ENCODE measurements at places on chromosomes 16 and 17.

- no peak for DNase-seq
These were observed 258.6 kb downstream of the CBLN1 start for GRCh38 chr16:49023050-49023449.

GRCh38 chr16:27322858-27323780 is 9.3 kb downstream of the IL4R start:
- DNase-seq, result no peak

GRCh38 chr16:19809693-19810092 is 75.0 kb downstream of the GPRC5B start:
- DNase-seq, result no peak

DNA sequence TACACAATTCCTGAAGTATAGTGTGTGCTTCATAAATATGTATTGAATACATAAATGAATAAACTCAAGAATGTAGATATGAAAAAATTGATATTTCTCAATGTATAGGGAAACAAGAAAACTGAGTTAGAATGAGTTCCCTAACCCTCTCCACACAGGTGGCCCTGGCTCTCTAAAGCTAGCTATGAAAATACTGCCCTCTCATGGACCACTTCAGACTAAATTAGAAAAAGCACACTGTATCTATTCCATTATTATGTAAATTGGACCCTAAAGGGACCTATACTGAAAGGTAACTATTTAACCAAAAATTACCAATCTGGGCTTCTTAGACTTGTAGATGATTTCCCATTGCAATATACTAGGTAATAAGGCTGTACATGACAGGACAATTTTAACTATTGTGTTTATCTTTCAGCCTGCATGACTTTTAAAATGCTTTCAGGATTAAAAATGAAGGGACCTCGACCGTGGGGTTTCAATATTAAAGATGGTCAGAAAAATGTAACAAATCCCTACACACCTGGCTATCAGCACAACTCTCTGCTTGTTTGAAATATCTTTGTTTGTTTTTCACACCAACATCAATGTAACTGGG is 672.5 kb upstream of the KIF2B start:
- DNase-seq, result no peak

DNA sequence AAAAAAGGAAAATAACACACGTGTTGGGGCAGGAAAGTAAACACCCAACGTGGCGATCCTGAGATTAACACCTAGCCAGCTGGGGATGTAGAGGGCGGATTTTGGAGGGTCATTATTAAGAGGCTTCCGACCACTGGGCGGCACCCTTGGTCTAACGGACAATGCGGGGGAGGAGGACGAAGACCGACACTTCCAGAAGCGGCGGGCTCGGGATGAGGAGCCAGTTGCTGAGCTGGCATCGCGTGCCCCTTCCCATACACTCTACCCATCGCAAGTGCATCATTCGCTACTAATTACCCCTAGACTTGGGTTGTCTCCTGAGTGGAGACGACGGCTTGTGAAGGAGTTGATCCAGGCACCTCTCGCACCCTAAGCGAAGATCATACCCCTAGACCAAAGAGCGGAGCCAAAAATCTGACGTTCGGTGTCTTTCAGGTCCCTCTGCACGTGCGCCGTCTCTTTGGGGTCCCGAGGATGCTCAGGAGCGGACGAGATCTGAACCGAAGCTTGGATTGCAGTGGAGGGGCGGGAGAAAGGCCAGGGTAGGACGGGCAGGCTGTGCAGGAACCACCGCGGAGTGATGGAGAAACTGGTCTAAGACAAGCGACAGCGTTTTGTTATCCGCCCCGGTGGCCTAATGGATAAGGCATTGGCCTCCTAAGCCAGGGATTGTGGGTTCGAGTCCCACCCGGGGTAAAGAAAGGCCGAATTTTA is 17.6 kb downstream of the ZNF213 start:
- DNase-seq, result peak; percentile 57

- DNase-seq, result no peak
These were observed 14.9 kb downstream of the FAM222B start for GRCh38 chr17:28827672-28828071.

GRCh38 chr16:84511180-84511800 is 6.8 kb upstream of the MEAK7 start:
- DNase-seq, result peak; percentile 91

- no peak for DNase-seq
These were observed 176.0 kb upstream of the RPL38 start for GRCh38 chr17:74027444-74027843.

GRCh38 chr17:31508288-31509094 is 117.0 kb downstream of the RAB11FIP4 start:
- peak; percentile 58 for DNase-seq

DNA sequence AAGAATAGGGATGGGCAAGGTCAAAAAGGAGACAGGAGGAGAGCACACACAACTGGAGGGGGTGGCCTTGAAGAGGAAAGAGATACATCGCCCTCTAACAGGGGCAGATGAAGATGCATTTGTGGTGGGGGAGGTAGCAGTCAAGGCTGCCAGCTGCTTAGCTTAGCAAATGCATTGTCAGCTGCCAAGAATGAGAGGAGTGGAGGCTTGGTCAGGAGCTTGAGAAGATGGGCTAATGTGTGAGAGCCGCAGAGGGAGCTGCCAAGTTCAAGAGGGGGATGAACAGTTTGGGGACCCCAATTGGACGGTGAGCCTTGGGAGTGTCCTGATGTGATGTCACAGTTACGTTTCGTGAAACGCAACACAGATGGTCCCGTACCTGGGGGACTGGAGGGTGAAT is 28.9 kb upstream of the GNA13 start:
- DNase-seq, result no peak

DNA sequence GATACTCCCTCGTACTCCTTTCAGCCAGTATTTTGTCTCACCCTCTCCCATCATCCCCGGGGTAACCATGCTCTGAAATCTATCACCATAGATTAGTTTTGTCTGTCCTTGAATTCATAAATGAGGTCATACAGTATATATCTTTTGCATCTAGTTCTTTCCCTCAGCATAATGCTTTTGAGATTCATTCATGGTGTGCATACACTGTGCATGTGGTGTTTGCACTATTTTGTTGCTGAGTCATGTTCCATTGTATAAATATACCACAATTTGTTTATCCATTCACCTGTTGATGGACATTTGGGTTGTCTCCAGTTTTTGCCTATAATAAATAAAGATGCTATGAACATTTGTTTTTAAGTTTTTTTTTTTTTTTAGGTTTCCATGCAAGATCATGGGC is 34.2 kb upstream of the NLRP1 start:
- DNase-seq, result no peak

DNA sequence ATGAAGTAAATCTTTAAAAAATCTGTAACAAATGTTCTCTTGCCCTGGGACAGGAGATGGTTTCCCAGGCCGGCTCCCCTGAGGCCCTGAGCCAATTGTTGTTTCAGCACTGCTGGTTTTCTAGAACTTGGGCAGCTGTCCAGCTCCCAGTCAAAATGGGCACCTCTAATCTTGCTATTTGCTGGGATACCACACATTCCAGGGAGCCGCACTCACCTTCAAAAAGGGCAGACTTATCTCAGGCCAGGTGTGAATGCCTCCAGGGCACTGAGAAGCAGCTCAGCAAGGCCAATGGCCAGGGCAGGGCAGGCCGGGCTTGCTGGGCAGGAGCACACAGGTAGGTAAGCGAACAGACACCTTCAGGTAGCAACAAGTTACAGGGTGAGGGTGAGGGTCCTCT is 24.4 kb downstream of the TRIM16 start:
- no peak for DNase-seq

GRCh38 chr17:58507123-58507634 is 7.3 kb downstream of the MTMR4 start:
- DNase-seq, result no peak

- peak; percentile 10 for DNase-seq
These were observed 878 bp downstream of the TAOK1 start for GRCh38 chr17:29390851-29391631.

- no peak for DNase-seq
These were observed 19.9 kb downstream of the TBX2 start for GRCh38 chr17:61419496-61420046.

DNA sequence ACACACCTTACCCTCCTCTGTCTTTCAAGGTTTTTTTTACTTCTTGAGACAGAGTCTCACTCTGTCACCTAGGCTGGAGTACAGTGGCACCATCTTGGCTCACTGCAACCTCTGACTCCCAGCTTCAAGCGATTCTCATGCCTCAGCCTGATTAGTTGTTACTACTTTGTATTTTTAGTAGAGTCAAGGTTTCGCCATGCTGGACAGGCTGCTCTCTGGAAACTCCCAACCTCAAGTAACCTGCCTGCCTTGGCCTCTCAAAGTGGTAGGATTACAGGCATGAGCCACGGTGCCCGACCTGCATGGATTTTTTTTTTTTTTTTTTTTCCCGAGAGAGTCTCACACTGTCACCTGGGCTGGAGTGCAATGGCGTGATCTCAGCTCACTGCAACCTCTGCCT is 273.2 kb downstream of the RBFOX1 start:
- DNase-seq, result no peak

GRCh38 chr17:2212400-2212981 is 91.1 kb downstream of the SMG6 start:
- no peak for DNase-seq

DNA sequence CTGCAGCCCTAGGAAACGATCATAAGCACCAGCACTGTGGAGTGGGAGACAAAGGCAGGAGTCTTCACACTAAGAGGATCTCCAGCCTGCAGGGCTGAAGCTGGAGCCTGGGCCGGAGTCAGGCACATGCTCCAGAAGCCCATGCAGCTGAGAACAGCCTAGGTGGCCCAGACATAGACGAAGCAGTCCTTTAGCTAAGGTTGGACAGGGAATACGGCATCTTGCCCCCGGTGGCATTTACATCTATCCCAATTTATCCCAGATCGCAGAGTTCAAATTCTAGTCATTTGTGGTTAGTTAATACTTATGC is 13.9 kb downstream of the TSPOAP1 start:
- no peak for DNase-seq

DNA sequence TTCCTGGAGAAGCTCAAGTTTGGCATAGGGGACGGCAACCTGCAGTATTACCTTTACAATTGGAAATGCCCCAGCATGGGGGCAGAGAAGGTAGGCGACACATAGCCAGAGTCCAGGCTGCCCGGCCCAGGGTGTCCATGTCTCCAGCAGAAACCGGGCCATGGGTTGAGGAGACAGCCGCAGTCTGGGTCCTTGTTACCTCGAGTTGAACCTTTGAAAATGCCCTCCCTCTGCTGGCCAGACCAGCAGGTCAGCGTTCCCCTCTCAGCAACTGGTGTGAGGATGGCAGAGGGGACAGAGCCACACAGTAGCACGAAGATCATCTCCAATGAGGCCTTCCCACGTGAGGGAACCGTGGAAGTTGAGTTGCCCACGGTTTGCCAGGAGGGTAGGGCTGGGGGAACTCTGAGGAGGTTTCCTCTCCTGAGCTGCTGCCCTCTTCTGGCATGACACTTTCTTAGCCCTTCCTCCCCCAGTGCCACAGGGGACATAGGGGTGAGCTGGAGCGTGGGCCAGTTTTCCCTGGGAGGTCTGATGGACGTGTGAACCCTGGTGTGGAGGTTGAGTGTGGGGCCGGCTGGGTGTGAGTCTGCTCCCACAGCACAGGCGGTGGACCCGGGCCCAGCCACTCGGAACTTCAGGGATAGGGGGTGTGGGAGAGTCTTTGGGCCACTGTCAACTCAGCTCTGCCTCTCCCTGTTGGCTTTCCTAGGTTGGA is 27.2 kb downstream of the PLCD3 start:
- no peak for DNase-seq

GRCh38 chr17:70276906-70277305 is 107.6 kb downstream of the KCNJ2 start:
- DNase-seq, result no peak

- DNase-seq, result no peak
These were observed 113.1 kb downstream of the RAP1GAP2 start for GRCh38 chr17:2909175-2909845.

- no peak for DNase-seq
These were observed 18.6 kb upstream of the LONP2 start for GRCh38 chr16:48225456-48225855.

- no peak for DNase-seq
These were observed 19.4 kb downstream of the CEP295NL start for GRCh38 chr17:78883533-78884131.

- DNase-seq, result no peak
These were observed 21.5 kb downstream of the LPCAT2 start for GRCh38 chr16:55530316-55530856.

DNA sequence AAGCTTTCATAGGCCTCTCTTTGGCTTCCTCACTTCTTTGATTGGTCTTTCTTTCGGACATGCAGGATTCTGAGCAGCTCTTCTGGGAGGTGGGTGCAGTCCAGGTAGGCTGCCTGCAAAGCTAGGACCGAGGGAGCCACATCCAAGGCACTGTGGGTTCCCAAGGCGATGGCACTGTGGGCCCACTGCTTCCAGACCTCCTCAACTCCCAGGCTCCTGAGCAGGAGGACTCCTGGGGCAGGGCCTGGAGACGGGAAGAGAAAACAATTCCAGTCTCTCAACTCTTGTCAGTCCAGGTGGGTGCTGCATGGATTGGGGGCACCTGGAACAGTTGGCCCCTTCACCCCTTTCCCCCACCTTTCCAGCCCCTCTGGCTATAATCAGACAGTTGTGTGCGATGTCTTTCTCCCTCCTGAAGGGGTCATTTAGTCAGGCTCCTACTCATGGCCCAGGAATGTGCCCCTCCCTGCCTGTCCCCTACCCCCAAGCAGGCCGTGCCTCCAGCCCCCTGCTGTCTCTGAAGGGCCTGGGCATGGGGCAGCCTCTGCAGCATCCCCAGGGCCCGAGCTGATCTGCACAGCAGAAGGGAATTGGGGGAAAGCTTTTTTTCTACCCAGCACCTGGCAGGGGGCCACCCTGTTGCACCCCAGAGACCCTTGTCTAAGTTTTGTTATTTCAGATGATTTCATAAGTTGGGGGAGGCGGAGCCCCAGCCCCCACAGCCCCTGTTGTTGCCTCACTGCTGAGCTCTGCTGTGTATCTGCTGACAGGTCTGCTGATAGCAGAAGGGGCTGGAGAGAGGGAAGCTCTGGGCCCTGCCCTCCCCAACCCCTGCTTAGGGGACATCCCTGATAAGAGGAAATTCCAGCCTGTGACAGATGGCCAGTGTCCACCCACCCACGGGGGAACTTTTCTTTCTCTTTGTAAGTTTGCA is 330.3 kb downstream of the SEC14L1 start:
- no peak for DNase-seq

DNA sequence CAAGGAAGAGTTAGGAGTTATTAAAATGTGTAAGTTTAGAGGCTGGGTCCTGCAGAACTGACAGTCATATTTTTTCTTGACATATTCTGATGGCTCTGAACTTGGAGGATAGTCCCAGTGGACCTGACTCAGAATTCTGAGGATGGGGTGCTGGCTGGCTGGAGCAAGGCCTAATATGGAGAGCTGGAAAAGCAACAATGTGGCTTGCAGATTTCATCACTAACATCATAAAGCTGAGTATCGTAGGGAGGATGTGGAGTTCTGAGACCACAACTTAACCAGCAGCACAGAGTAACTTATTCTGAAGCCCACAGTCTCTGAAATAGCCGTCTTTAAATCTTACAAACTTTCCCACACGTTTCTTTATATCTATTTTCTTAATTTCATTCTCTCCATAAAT is 2.3 kb downstream of the KRTAP1-5 start:
- DNase-seq, result no peak

- DNase-seq, result no peak
These were observed 4.7 kb upstream of the RBBP6 start for GRCh38 chr16:24534620-24535019.

Measured in naive thymus-derived CD8-positive, alpha-beta T cell (primary cell).